ENCODE measurements at places on chromosomes 2 and 18.

GRCh38 chr2:97919858-97920257, 75.9 kb downstream of the TMEM131 start:
- H3K4me3 ChIP-seq: no peak overlapping the region
- no peaks in the 10 kb centered on the region for H3K4me1 ChIP-seq
- H3K36me3 ChIP-seq: peaks cover 1% of the 10 kb centered on the region
- no peak for DNase-seq
- H3K27ac ChIP-seq: no peak overlapping the region

- peak overlapping the region; percentile 29 for H3K27ac ChIP-seq
- H3K4me3 ChIP-seq: no peak overlapping the region
- H3K4me1 ChIP-seq: peaks cover 3% of the 10 kb centered on the region
- no peaks in the 10 kb centered on the region for H3K27me3 ChIP-seq
Observed at GRCh38 chr2:191265311-191266170, 20.3 kb downstream of the MYO1B start.

GRCh38 chr2:9803023-9803805, 40.1 kb upstream of the TAF1B start:
- peak; percentile 90 for DNase-seq
- H3K36me3 ChIP-seq: no peaks in the 10 kb centered on the region
- H3K27ac ChIP-seq: no peak overlapping the region
- H3K4me1 ChIP-seq: peaks cover 19% of the 10 kb centered on the region

DNA sequence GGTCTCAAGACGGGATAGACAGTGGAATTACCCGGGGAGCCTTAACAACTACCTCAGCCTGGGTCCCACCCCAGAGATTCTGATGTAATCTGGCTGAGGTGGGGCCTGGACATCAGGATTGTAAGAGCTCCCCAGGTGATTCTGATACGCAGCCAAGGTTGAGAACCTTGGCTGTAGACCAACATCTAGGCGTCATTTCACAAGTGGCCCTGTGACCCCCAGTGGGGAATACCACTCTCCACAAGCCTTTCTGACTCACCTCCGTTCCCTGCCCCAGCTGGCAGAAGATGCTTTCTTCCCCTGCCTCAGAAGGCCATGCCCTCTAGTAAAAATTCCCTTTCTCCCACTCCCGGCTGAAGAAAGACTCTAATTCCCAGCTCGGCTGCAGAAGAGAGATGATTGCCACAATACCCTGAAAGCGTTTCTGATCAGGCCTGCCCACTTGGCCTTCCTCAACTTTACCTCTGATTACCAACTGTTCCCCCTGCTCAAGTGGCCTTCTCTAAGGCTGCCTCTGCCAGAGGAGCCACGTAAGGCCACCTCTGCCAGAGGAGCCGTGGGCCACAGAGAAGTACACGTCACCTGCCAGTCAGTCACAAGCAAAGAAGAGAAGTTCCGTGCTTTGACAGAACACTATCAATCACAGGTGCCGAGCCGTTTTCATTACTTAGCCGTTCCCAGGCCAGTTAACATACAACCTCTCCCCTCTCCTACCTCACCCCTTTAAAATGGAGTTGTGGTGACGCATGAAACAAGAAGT, 116.8 kb upstream of the PKDCC start:
- H3K4me1 ChIP-seq: no peaks in the 10 kb centered on the region
- H3K27ac ChIP-seq: no peak overlapping the region
- no peak overlapping the region for H3K4me3 ChIP-seq
- no peak for DNase-seq
- no peaks in the 10 kb centered on the region for H3K27me3 ChIP-seq
- no peaks in the 10 kb centered on the region for H3K36me3 ChIP-seq

DNA sequence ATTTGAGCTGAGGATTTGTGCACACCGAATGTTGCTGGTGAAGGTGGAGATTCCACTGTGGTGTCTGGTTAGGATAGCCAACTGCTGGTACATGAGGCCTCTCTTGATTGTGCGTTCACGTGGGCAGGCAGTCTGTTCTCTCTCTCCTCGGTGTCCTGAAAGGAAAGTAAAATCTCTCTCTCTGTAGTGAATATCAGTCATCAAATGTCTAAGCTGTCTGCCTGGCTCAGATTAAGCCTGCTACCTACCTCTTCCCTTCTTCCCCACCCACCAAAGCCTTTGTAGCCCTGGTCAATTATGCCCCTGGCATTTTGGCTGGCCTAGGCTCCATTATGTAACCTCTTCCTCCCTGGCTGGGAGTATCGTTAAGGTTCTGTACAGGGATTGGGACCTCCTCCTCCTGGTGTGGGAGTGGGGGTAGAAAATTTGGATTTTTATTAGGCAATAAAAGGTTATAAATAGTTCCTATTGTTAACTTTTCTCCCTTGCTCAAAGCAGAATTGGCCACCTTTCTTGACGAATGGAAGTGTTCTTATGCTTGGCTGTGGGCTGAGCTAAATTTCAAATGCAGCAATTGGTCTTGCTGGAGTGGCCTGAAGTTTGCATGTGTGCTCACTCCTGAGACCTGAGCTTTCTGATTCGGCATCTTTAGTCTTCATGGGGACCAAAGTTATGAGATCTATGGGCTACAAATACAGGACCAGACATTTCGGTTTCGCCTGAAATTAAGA, 148.8 kb downstream of the WDSUB1 start:
- H3K36me3 ChIP-seq: no peaks in the 10 kb centered on the region
- no peak overlapping the region for H3K4me3 ChIP-seq
- DNase-seq: no peak

- H3K36me3 ChIP-seq: no peaks in the 10 kb centered on the region
- peak; percentile 11 for DNase-seq
- H3K27ac ChIP-seq: no peak overlapping the region
- no peak overlapping the region for H3K4me3 ChIP-seq
Observed at GRCh38 chr2:236935631-236936445, 149.9 kb upstream of the COPS8 start.

GRCh38 chr2:119430023-119430498, 1.6 kb upstream of the TMEM37 start:
- no peaks in the 10 kb centered on the region for H3K27me3 ChIP-seq
- no peak for DNase-seq
- H3K36me3 ChIP-seq: no peaks in the 10 kb centered on the region
- H3K27ac ChIP-seq: peak overlapping the region; percentile 25

- no peaks in the 10 kb centered on the region for H3K4me1 ChIP-seq
- peak; percentile 46 for DNase-seq
- H3K27ac ChIP-seq: peak overlapping the region; percentile 23
- H3K4me3 ChIP-seq: no peak overlapping the region
Observed at GRCh38 chr18:25230658-25231326, 121.2 kb downstream of the ZNF521 start.

DNA sequence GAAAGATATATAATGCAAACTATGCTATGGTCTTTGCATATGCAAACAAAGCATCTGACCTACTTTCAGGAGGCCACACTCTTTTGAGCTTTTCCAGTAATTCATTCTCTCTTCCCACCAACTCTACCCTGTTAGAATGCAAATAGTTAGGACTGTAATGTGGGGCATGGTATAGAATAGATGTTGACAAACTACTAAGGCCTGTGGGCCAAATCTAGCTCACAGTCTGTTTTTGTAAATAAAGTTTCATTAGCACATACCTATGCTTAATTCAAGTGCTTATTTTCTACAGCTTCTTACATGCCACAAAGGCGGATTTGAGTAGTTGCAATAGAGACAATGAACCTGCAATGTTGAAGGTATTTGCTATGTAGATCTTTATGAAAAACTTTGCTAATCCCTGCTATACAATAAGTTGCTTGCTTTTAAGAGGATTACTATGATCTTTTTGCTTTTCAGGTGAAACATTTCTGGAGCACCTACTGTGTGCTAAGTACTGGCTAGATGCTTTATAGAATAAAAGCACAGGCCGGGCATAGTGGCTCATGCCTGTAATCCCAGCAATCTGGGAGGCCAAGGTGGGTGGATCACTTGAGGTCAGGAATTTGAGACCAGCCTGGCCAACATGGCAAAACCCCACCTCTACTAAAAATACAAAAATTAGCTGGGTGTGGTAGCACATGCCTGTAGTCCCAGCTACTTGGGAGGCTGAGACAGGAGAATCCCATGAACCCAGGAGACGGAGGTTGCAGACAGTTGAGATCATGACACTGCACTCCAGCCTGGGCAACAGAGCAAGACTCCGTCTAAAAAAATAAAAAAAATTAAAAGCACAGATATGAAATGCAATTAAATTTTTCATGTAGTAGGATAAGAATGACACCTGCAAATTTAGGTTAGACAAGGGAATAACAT, 267.8 kb downstream of the DPP10 start:
- no peak for DNase-seq
- H3K27ac ChIP-seq: no peak overlapping the region
- H3K36me3 ChIP-seq: no peaks in the 10 kb centered on the region
- no peak overlapping the region for H3K4me3 ChIP-seq
- no peaks in the 10 kb centered on the region for H3K4me1 ChIP-seq

DNA sequence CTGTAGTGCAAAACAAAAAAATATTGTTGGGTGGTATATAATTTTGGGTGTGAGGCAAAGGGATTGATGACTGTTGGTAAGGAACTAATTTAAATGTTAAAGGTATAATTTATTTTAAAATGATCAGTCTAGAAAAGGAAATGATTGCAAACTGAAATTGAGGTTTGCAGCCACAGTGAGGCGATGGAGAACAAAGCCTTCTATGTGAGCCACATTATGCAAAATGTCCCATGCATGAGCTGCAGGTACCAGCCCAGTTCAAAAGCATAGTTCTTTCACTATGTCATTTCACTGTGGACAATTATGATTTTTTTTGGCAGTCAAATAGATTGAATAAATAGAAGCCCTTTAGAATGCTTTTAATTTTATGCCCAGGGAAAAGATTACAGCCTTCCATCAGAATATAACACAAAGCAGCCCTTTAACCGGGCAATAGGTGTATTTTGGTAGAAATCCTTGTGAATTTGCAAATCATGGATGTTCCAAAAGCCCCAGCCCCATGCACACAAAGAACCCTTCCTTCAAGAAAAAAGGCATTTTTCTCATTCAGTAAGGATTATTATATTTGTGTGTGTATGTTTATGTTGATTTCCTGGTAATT, 1.7 kb downstream of the MAP2 start:
- DNase-seq: no peak
- no peaks in the 10 kb centered on the region for H3K27me3 ChIP-seq
- no peak overlapping the region for H3K4me3 ChIP-seq
- H3K36me3 ChIP-seq: no peaks in the 10 kb centered on the region
- H3K4me1 ChIP-seq: no peaks in the 10 kb centered on the region

GRCh38 chr18:63930773-63931354, 18.2 kb upstream of the HMSD start:
- no peaks in the 10 kb centered on the region for H3K36me3 ChIP-seq
- no peak for DNase-seq
- H3K27me3 ChIP-seq: no peaks in the 10 kb centered on the region
- no peak overlapping the region for H3K4me3 ChIP-seq

DNA sequence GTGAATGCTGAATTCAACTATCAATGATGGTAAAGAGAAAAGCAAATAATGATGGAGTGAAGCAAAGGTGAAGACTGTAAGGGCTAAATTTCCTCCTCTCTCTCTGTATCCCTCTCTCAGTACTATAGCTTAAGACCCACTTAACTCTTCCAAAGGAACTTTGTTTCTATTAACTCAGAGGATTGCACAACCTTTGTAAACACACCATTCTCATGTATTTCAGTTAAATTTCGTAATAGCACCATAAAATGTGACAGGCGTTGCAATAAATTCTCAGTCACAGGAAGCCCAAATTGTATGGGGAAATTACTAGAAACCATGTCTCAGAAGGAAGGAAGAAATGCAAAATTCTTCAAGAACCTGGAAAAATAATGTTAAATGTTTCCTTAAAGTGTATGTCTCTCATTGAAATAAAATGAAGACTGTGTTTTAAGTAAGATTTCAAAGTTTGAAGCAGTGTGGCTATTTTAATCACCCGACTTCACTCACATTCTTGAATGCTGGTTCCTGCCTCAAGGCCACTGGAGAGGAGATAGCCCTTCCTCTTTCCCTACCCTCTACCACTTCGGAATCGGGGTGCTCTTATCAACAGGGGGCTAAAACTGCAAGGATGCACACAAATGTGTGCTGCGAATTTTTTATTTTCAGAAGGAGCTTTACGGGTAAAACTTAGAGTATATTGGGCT, 112.1 kb downstream of the FTCDNL1 start:
- H3K4me3 ChIP-seq: no peak overlapping the region
- no peaks in the 10 kb centered on the region for H3K36me3 ChIP-seq
- no peak for DNase-seq
- H3K4me1 ChIP-seq: peaks cover 8% of the 10 kb centered on the region
- H3K27ac ChIP-seq: peak overlapping the region; percentile 57

GRCh38 chr18:21047126-21047525, 64.5 kb downstream of the ROCK1 start:
- DNase-seq: no peak
- H3K27ac ChIP-seq: no peak overlapping the region
- H3K4me3 ChIP-seq: no peak overlapping the region
- H3K27me3 ChIP-seq: no peaks in the 10 kb centered on the region
- no peaks in the 10 kb centered on the region for H3K36me3 ChIP-seq

GRCh38 chr2:230048010-230048671, 20.6 kb downstream of the SLC16A14 start:
- H3K4me3 ChIP-seq: no peak overlapping the region
- no peak for DNase-seq
- H3K27me3 ChIP-seq: no peaks in the 10 kb centered on the region
- no peaks in the 10 kb centered on the region for H3K36me3 ChIP-seq
- H3K4me1 ChIP-seq: no peaks in the 10 kb centered on the region

DNA sequence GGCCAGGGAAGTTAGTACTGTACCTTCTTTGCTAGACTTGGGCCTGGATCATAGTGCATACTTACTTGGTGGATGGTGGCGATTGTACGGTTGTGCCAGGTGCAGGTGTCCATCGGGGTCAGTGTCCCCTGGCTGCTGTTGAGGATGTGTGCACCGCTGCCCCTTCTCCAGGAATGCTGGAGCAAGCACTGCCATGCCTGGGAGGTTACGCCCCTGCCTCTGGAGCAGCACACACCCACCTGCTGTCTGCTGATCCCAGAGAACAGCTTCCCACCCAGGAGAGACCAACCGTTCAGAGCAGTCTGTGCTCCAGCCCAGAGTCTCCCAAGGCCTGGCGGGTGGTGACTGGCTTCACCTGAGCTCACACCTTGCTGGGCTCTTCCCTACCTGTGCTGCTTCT, 286.8 kb upstream of the HS6ST1 start:
- DNase-seq: no peak
- H3K4me1 ChIP-seq: no peaks in the 10 kb centered on the region
- H3K27me3 ChIP-seq: no peaks in the 10 kb centered on the region
- H3K4me3 ChIP-seq: no peak overlapping the region
- H3K36me3 ChIP-seq: no peaks in the 10 kb centered on the region

DNA sequence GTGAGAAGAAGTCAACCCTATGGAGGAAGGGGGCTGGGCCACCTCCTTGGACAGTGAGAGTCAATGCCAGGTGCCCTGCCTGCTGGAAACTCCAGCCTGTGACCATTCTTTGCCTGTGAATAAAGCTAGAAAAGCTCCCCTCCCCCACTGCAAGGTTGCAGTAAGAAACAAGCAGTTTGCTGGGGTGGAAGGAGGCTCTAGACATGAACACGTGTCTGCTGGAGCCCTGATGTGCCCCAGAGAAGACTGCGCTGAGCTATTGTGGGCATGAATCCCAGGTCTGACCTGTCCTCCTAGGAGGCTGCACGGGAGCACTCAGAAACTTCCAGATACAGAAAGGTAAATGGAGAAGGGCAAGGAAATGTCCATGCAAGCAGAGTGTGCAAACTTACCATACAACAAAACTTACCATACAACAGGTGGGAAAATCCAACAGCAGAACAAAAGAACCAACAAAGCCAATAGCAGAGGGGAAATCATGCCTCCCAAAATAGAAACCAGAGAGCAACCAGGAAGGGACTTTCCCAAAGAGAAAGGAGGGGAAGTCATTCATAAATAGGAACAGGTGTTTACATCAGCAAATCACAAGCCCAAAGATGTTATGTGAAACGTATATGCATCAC, 278.7 kb downstream of the BCL2 start:
- DNase-seq: no peak
- no peaks in the 10 kb centered on the region for H3K36me3 ChIP-seq
- no peaks in the 10 kb centered on the region for H3K27me3 ChIP-seq
- no peak overlapping the region for H3K27ac ChIP-seq
- H3K4me1 ChIP-seq: no peaks in the 10 kb centered on the region
- H3K4me3 ChIP-seq: no peak overlapping the region

Data from colonic mucosa (tissue), 4 donors.